Inflammatory macrophage treated with lipopolysaccharide for 4 hours (primary cell): ENCODE measurements at places on chromosomes 12 and 14.

GRCh38 chr12:27967551-27968054 lies 4.9 kb downstream of the PTHLH start:
- DNase-seq, result no peak

DNA sequence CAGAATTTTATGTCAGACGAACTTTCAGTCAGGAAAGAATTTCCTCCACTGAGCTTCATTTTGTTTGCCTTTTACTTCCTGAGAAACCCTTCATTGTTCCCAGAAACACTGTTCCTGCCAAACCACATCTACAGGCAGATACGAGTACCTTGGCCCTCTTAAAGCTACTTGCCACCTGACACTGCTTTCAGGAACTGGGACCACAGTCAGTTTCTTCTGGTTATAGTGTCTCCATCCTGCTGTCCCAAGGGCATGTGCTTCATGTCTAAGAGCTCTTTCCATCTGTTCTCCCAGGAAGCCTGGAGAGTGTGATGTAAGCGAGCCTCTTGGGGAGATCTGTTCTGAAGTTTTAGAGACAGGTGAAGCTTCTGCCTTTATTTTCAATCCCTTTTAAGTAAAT lies 161.7 kb upstream of the PLEKHA5 start:
- no peak for DNase-seq

GRCh38 chr12:5262450-5262849 lies 169.5 kb upstream of the NTF3 start:
- no peak for DNase-seq

- peak; percentile 63 for DNase-seq
Observed at GRCh38 chr14:63705561-63706070, 22.2 kb downstream of the SGPP1 start.

- no peak for DNase-seq
Observed at GRCh38 chr12:95446506-95446900, 27.4 kb upstream of the METAP2 start.

- no peak for DNase-seq
Observed at GRCh38 chr12:120642121-120642520, 1.7 kb downstream of the CABP1 start.

- peak; percentile 51 for DNase-seq
Observed at GRCh38 chr14:92747701-92748258, 647 bp downstream of the LGMN start.

DNA sequence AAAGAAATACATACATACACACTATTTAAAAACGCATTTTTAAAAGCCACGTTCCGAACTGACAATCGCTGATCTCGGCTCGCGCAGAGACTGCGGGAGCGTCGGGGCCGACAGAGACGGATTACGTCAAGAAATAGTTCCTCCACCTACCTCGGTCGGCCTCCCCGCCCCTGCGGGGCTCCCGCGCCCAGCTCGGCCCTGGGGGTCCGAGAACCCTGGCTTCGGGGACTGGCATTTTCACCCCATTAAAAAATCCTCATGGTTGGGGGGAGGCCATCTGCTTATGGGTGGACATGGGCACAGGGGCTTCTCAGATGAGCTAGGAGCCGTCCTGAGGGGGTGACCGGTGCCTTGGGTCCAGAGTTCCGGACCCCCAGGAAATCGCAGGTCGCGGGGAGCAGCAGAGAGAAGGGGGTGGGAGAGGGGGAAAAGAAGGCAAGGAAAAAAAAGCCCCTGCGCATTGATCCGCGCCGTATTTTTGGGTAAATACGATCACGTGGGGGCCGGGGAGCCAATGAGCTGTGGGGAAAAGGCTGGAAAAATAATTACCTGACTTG lies 324 bp upstream of the HOXC9 start:
- no peak for DNase-seq

DNA sequence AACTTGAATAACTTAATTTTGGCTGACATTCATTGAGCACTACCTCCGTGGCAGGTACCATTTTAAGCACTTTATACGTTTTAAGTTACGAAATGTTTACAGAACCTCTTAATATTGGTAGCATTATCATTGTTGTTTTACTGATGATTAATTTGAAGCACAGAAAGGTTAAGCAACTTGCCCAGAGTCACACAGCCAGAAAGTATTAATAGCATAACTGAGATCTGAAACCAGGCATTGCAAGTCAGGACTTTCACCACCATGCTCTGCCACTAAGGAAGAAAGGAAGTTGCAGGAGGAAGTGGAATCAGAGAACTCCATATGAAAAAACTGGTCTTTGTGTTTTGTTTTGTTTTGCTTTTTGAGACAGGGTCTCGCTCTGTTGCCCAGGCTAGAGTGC lies 28.2 kb upstream of the BCAT1 start:
- DNase-seq, result peak; percentile 88

DNA sequence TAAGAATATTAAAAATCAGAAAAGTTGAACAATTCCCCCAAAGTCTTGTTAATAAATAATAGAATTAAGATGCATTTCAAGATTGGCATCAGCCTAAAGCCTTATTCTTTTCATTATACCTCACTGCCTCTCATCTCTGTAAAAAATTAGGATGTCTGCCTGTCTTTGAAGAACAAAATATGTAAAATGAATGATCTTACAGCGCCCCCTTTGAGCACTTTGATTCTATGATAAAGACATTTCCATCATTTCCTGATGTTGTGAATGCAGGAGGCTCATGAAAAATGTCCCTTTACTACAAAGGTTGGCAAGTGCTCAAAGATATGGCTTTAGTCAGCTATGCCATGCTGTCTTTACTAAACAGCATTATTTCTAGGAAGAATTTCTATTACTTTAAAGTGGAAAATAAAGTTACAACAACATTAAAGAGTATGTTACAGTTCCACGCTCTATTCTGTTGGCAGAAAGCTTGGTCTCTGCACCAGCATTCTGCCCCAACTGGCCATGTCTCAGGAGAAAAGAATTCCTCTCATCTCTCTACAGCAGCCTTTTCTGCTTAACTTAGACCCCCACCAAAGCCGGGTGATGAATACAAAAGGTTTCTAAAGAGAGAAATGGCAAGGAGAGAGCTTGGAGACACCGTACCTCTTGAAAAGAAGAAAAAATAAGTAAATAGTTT lies 95.1 kb downstream of the LLPH start:
- DNase-seq, result peak; percentile 41

- no peak for DNase-seq
Observed at GRCh38 chr12:116613256-116613655, 54.1 kb downstream of the MAP1LC3B2 start.

GRCh38 chr12:65171073-65171472 lies 1.7 kb downstream of the LEMD3 start:
- peak; percentile 25 for DNase-seq

- DNase-seq, result no peak
Observed at GRCh38 chr12:16070113-16070512, 159.0 kb downstream of the DERA start.

DNA sequence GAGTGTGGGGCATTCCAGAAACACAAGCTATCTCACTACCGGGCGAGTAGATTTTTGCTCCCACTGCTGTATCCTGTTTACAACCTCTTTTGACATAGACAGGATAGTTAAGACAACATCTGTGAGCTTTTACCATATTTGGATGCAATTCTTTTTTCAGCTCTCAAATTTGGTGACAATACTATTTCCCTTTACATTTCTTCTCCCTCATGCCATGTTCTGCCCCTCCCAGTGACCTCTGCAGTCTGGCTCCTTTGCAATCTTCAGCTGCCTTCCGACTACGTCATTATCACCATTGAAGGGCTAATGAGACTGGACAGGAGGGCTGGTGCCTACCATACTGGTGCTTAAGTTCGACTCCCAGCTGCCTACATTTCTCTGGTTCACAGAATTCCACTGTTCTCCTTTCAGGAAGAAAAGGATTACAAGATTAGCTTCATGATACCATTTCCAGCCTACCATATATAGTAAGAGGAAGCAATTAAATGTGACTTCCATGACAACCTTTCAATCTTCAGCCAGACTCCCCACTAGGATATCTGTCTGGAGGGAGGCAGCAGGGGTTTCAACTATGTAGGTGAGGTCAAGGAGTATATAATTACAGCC lies 251.6 kb downstream of the PHLDA1 start:
- no peak for DNase-seq

GRCh38 chr12:49133014-49133413 lies 1.8 kb upstream of the TUBA1B start:
- DNase-seq, result no peak

DNA sequence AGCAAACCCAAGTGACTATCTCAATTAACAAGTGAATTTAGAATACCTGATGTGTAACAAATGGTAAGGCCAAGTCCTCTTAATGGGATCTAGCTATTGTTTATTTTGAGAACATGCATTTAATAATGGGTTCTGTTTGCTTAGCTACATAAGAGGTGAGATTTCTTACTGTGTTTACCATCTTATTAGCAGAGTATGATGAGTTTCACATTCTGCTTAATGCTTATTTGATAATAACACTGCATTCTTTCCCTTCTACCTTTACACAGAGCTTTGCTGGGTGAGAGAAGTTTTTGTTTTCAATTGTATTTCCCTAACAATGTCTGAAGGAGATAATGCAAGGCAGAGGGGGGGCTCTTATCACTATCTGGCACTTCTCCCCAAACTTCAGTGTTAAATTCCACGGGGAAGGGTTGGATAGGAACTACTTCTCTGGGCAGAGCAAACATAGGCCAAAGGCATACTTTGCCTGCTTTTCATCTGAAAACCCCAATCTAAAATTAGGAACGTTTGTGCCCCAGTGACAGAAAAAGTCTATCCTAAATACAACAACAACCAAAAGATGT lies 129.0 kb upstream of the ATXN7L3B start:
- no peak for DNase-seq

DNA sequence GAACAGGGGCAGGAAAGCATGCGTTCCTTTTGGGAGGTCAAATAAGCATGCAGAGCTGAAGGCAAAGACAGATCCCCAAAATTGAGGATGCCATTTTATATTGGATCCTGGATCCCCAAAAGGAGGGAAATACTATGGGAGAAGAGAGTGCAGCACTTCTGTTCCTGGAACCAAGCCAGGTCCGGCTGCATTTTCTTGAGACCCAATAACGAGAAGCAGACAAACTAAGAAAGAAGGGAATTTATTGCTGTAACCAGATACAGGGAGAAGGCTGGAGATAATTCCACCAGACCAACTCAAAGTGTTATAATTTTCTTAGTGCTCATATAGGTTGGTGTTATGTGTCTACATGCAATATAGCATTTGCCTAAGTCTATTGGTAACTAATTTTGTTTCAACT lies 60.8 kb downstream of the PDE6H start:
- DNase-seq, result no peak

GRCh38 chr12:72995616-72996015 lies 723.4 kb downstream of the TRHDE start:
- no peak for DNase-seq

GRCh38 chr12:113823016-113823415 lies 143.1 kb downstream of the RBM19 start:
- no peak for DNase-seq

DNA sequence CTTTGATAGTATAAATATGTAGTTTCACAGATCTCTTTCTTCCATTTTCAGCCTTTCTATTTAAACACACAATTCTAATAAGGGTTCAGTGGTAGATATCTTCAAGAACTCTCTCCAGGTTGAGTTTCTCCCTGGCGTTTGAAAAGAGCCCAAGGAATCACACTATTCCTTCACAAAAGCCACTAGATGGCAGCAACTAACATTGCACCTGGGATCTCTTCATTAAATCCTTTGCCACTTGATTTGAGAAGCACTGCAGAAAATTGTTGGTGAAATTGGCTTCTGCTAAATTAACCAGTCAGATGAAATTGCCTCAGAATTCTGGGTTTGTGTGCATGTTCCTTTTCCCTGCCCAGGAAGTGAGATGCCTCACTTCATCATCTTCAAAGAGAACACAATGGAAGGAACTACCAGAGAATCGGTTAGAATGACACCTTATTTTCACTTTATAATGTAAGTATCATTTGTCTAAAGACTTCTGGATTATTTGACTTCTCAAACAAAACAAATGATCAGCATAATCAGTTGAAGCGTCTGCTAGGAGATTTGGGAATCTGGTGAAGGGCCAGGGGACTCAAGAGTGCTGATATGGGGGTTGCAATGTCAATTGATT lies 6.8 kb downstream of the CCDC198 start:
- DNase-seq, result peak; percentile 5

DNA sequence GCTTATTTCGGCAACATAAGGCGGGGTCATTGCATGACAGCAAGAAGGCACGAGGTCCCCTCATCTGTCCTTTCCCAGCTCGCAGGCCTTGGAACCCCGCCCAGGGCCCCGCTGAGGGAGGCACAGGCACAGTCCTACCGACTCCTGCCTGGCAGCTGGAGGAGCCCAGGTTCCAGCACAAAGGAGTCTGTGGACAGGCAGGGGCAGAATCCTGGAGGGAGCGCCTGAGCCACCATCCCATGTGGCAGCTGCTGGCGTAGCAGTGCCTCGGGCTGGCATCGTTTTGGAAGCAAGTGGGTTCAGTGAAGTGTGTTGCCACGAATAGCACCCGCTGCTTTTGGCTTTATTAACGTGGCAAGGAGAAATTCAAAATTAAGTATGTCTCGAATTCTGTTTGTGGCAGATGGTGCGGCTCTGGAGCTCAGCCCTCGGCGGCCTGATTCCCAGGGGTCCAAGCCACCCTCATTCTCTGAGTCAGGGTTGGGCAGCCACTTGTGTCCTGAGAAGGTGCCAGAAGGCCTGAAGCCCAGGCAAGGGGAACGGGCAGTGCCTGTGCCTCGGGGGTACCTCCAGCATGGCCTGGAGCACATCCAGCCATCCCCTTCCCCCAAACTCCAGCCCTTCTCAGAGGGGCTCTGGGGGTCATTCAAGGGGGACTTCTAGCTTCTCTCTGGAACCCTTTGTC lies 35.9 kb downstream of the SLC8B1 start:
- no peak for DNase-seq

GRCh38 chr12:115049614-115050013 lies 365.6 kb upstream of the TBX3 start:
- DNase-seq, result no peak

- no peak for DNase-seq
Observed at GRCh38 chr12:44611538-44611937, 264.6 kb downstream of the NELL2 start.

GRCh38 chr12:54412786-54413185 lies 6.3 kb downstream of the ITGA5 start:
- DNase-seq, result peak; percentile 42

- DNase-seq, result no peak
Observed at GRCh38 chr14:99684410-99684934, 374 bp downstream of the CYP46A1 start.
